Stimulated activated CD4-positive, alpha-beta T cell treated with anti-CD3 and anti-CD28 coated beads, Interleukin-12 subunit alpha, Interleukin-12 subunit beta, amount 100 ng/mL, for 4 hours (primary cell): ENCODE measurements at places on chromosomes 6 and 20.

- DNase-seq: no peak
These were observed 233.1 kb downstream of the BCAS1 start for GRCh38 chr20:53837126-53837826.

GRCh38 chr20:53712212-53712977 lies 118.8 kb upstream of the ZNF217 start:
- DNase-seq: no peak

- DNase-seq: no peak
These were observed 44.6 kb downstream of the SESN1 start for GRCh38 chr6:109050012-109050411.

DNA sequence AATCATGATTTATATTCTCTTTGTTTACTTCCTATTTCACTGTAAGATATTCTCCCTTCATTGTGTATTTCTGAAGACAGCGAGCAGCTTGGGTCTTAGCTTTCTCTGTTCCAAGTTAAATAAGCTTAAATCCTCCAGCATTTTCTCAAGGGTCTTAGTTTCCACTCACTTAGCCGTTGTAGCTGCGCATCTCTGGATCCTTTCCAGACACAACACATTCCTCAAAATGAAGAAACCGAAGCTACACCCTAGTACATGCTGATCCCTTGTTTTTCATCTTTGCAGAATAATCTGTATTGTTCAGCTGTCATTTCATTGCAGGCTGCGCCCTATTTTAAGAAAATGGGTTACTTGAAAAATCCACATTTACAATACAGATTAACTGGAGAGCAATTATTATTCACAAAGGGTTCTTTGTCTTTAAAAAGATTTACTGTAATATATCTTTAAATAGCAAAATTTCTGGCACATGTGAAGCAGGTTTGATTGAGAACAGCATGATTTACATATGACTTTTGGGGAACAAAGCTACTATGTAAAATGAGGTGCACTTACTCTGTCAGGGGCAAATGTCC lies 375.8 kb downstream of the QKI start:
- DNase-seq: no peak

DNA sequence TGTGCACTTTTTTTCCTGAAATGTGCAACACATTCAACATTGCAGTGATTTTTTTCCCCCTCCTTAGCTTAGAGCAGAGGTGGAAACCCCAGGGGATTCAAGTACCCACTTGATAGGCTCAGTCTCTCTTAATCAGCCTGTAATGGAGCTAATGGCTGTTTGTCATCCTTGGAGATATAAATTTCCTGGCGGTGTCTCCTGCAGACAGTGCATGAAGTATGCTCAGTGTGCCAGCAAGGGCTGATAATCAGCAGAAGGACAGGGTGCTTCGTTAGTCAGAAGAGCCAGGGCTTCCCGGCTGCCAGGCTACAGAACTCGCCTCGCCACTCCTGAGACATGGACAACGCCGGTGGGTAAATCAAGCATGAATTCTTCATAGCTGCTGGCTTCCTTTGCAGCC lies 69.8 kb upstream of the PHACTR2 start:
- no peak for DNase-seq

DNA sequence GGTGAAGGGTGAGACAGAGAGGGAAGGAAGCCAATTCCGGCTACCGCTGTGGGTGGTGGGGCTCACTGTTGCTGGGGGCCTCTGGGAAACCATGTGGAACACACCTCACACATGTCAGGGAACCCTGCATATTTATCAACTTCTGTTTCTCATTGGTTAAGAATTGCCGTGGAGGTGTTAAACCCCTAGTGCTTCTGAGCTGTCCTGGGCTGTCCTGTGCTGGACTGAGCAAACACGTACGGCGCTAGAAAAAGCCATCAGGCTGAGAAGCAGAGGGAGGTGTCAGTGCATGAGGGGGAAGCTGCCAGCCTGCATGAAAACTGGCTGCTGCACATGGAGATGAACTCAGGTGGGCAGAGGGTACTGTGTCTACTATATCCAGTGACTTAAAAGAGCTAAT lies 103.9 kb upstream of the JAG1 start:
- DNase-seq: no peak

DNA sequence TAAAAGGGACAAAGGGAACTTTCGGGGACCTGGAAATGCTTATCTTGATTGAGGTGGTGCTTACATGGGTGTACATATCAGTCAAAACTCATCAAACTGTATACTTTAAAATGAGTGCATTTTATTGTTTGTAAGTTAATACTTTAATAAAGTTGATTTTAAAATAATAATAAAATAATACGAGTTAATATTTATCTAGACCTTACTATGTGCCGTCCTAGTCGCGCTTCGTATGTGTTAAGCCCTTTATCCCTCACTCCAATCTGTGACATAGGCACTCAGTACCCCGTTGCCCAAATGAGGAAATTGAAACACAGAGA lies 47.5 kb downstream of the PDYN start:
- no peak for DNase-seq

- no peak for DNase-seq
These were observed 67.7 kb upstream of the GCM1 start for GRCh38 chr6:53216301-53216700.

GRCh38 chr20:8996817-8997512 lies 71.9 kb upstream of the PLCB4 start:
- DNase-seq: no peak

GRCh38 chr6:55474382-55474781 lies 104.6 kb downstream of the HMGCLL1 start:
- DNase-seq: no peak

DNA sequence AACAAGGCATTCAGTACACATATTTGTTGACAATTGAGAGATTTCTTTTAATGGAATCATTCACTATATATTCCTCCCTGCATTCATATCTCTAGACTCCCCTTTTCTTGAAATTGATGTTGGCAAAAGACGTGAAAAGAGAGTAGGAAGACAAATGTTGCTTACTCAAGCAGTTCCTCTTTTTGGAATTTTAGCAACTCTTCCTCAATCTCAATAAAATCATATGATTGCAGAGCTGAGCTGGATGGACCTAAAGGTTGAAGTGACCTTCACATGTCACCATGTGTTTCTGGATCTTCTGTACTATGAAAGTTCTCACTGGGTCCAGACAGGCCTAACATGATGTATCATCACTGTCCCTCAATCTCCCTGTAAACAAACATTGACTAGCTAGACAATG lies 18.6 kb downstream of the ADGRF1 start:
- no peak for DNase-seq

DNA sequence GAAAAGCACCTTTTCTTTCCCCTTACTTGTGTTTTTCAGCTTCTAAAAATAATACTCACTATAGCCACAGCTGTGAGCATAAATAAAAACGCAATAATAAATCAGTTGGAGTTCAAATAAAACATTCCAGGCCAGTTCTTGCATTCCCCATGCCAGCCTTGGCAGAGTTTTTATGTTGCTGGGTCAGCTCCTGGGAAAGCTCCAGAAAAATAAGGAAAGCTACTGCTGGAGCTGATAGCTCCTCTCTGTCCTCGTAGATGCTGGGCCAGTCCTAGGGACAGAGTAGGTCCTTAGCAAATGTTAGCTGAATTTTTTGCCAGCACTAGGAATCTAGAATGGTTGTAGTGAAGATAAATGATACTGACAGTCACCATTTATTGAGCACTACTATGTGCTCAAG lies 389.0 kb upstream of the SYNCRIP start:
- DNase-seq: no peak

DNA sequence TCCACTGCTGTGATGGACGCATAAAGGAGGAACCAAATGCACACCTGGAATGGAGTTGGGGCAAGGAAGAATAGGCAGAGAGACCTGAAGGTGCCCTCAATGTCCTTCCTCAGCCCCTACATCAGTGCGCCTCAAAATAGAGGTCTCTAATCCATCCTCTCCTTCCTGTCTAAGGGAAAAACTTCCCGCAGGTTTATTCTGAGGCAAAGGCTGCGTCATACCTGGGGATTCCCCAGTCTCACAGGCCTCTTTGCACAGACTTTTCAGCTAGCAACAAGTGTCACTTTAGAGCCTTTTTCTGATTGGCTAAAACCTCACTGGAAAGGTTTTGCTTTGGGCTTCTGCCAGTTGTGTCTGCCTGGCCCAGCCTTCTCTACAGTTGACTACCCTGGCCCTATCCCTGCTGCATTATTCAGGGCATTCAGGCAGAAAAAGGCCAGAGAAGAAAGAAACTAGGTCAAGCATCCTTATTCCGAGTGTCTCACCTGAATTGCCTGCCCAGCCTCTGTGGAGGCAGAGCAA lies 1.8 kb upstream of the HLA-DQB1 start:
- peak; percentile 5 for DNase-seq

GRCh38 chr6:67792996-67793395 lies 842.1 kb upstream of the ADGRB3 start:
- no peak for DNase-seq

DNA sequence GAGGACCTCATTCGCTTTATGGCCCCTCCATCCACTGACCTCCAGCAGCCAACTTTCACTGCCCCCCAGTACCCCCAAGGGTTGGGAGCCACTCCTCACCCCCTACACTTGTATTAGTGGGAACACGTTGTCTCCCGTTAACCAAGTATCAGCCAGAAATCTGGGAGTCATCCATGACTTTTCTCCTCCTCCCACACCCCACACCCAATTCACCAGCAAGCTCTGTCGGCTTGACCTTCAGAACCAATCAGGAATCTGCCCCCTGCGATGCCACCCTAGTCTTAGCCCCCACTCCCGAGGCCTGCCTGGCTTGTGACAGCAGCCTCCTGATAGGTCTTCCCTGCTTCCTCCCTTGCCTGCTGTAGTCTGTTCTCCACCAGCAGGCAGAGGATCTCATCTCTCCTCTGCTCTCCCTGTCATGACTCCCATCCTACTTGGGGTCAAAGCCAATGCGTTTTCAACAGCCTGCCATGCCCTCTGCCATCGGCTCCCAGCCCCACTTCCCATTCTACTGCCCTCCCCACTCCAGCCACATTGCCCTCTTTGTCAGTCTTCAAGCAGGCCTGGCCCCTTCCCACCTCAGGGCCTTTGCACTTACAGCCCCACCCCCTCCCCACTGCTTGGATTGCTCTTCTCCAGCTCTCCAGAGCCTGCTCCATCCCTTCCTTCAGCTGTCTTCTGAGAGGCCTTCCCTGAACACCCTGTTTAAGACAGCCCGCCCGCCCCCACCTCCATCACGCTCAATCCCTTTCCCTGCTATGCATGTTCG lies 19.4 kb downstream of the MDGA1 start:
- no peak for DNase-seq

DNA sequence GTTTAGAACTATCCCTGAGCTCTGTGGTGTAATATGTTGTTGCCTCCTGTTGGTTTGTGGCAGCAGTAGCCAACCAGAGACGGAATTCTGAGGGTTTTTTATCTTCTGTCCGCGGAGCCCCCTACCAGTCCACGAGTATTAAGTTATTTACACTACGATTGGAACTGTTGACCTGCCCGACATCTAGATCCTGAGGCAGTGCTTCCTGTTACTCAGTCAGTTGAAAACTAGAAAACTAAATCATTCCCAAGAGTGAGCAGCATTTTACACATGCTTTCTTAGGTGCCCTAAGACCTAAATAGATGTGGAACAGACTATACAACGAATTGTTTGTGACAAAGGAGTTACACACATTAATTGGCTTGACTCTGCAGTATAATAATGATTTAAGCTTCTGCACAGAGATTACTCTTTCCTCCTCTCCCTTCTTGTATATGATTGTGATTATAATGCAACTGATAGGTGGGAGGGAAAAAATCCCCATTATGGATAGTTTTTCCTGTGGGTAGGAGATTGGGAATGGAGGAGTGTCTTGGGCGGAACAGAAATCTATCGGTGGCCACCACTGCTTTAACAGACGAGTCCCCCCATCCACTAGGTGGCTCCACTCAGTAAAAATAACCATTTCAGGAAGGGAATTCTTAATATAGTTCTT lies 1.7 kb downstream of the LOC128125822 start:
- peak; percentile 18 for DNase-seq

DNA sequence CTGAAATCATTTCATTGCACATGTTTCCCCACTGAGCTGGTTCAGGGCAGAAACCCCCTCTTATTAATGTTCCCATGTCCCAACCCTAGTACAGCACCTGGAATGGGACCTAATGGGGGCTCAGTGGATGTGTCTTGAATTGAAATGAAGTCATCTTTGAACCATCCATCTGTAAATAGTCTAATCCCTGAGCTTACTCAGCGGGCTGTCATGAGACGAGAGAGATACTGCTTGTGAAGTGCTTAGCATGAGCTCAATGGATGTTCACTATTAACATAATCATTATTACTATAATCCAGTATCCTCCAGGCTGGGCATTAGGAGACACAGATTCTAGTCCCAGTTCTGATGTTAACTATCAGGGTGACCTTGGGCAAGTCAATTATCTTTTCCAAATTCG lies 106.6 kb upstream of the LRFN2 start:
- DNase-seq: no peak

DNA sequence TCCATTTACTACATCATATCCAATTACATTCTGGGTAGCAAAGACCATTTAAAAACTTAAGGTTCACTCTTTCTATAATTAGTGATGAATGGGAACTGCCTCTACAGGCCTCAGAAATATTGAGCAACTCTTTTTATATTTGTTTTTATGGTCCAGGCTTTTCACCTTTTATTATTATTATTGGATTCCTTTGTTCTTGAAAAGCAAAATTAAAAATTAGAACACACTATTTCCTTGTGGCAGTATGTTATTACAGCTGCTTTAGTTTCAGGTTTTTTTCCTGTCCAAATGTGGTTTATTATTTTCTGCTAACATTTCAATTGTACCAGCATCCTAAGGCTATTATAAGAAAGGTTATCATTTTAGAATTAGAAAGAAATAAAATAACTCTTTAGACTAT lies 150.1 kb downstream of the FARS2 start:
- DNase-seq: no peak

- DNase-seq: no peak
These were observed 158.3 kb downstream of the ZFP64 start for GRCh38 chr20:52033313-52033712.

DNA sequence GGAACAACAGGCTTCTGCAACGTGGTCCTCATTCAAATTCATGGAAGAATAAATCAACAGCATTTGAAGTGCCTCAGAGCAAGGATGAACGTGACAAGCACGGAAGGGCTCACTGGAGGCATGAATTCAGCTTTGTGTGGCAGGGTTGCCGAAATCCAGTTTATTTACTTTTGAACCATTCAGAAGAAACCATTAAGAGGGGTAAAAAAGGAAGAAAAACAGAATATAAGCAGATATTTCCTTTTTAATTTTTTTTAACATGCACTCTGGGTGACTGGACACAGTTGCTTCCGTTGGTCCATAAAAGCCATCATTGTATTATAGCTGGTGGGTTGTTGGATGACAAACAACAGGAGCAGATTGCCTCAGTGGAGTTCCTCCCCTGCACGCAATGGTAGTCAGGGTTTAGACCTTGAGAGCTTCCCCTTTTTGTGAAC lies 17.3 kb upstream of the SNRPB2 start:
- DNase-seq: no peak

GRCh38 chr20:19889011-19889953 lies 127.9 kb upstream of the NAA20 start:
- no peak for DNase-seq

GRCh38 chr6:113449051-113449450 lies 408.1 kb upstream of the MARCKS start:
- no peak for DNase-seq

DNA sequence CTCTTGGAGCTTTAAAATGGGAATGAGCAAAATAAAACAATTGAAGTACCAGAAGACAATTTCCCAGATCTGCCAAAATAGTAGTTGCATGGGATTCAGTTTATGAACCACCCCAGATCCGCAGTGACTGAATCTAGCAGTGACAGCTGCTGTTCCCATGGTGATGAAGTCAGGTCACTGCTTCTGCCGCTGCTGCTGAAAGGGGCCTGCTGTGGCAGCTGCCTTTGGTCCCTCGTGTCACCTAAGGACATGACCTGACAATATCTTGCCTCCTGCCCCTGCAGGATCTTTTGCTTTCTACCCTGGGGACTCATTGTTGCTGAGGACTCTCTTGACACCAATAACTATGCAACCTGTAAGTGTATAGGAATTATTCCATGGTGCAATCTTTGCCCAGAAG lies 34.3 kb upstream of the OGFRL1 start:
- no peak for DNase-seq
